Stimulated activated CD4-positive, alpha-beta T cell treated with anti-CD3 and anti-CD28 coated beads, Interleukin-15, amount 100 ng/mL, for 1 hour (primary cell): ENCODE measurements at places on chromosomes 2 and 18.

- no peak for DNase-seq
Measured at GRCh38 chr2:60555066-60555782, 1.8 kb upstream of the BCL11A start.

DNA sequence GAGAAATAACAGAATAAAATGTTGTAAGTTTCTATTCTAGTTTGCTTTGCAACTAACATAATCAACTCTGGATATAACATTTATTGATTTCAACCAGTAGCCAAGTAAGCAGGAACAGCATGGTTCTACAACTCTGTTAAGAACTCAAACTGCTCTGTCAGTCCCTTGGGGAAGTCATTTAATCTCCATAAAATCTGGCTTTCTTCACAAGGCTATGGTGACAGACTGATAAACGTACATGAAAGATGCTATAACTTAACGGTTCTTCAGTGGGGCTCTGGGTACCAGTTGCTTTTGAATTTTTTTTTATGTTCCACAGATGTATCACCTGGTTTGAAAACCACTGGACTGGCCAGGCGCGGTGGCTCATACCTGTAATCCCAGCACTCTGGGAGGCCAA, 10.3 kb downstream of the PSME4 start:
- no peak for DNase-seq

GRCh38 chr2:41194230-41194629, 742.3 kb upstream of the SLC8A1 start:
- no peak for DNase-seq

GRCh38 chr2:26570083-26570430, 71.1 kb downstream of the CIB4 start:
- DNase-seq: no peak

- DNase-seq: no peak
Measured at GRCh38 chr2:170436077-170436943, 258.4 kb downstream of the MYO3B start.

GRCh38 chr18:28269750-28270149, 92.8 kb upstream of the CDH2 start:
- no peak for DNase-seq

DNA sequence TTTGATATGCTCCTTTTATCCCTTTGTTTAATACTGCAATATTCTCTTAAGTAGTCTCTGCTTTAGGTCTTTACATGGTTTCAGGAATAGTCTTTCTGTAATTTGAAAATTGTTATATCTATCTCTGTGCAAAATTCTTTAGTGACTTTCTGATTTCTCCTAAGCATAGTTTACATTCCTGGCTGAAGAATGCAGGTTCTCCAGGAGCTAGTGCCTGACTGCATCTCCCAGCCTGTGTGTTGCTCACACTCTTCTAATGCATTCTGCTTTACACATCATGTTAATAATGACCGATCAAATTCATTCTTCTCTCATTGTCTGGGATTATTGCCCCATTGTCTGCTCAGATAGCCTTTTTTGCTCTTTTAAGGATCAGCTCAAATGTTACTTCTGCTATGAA, 1349.2 kb downstream of the DSC3 start:
- no peak for DNase-seq

DNA sequence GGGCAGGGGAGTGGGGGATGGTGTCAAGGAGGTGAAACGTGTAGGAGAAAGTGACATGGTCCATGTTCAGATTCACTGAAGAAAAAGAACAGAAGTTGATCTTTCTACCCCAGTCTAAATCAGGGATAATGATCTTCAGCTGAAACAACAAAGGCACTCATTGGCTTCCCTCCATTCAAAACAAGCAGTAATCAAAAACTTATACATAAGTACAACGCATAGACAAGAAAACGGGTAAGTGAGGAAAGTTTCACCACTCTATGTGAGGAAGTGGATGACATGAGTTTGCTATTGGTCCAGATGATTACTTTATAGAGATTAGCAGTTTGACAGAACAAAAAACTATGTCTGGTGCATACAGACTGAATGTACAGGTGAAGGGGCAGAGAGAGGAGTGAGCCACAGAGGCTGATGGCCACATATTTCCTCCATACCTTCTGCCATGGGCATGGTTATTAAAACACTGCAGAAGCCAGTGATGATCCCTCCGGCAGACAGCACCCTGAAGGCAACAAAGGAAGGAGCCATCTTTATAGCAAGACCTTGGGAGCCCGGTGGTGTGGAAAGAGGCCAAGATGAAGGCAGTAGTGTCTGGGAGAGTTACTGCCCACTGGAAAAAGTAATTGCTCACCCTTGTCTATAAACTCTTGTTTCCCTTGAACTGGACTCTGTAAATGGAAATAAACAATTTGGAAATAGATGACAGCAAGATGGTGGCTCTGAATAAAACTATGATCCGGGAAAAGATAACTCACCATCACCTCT, 57.7 kb downstream of the SLC25A12 start:
- no peak for DNase-seq

- DNase-seq: no peak
Measured at GRCh38 chr2:62038975-62039771, 133.7 kb downstream of the COMMD1 start.

DNA sequence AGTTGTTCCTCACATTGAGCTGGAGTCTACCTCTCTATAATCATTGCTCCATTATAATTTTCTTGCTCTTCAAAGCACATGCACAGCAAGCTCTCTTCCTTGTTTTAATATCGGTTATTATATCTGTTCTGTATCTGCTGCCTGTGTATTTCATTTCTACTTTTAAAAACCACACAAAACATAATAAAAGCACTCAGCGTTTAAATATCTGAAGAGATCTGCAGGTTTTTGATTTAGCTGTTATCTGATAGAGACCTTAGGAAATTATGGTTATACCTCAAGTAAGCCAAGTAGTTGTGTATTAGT, 49.0 kb downstream of the SERPINB7 start:
- no peak for DNase-seq

GRCh38 chr18:48006415-48007175, 76.1 kb upstream of the SMAD2 start:
- DNase-seq: no peak

GRCh38 chr2:215529271-215529670, 93.4 kb upstream of the FN1 start:
- no peak for DNase-seq

DNA sequence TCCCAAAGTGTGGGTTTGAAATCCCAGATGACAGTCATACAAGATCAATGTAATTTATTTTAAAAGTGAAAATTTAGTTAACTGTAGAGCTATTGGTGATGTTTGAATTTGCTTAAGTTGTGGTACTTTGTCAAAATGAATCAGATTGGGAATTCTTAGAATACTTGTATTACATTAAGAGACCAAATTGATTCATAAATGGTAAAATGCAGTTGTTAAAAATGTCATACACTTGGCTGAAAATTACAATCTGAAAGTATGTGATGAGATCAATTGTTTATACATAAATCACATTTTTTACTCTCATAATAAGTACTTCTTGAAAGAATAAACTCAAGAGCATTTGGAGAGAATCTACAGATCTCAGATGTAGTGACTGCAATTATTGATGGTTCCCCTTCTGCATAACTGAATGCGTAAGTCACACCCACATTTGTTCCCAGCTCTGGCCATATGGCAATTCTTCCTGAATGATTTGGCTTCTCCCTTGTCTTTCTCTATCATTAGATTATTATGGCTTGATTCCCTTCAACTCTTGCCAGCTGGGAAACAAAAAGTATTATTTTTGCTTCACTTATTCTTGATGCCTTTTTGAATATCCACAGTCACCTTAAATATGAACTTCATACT, 558.5 kb downstream of the CPS1 start:
- no peak for DNase-seq

DNA sequence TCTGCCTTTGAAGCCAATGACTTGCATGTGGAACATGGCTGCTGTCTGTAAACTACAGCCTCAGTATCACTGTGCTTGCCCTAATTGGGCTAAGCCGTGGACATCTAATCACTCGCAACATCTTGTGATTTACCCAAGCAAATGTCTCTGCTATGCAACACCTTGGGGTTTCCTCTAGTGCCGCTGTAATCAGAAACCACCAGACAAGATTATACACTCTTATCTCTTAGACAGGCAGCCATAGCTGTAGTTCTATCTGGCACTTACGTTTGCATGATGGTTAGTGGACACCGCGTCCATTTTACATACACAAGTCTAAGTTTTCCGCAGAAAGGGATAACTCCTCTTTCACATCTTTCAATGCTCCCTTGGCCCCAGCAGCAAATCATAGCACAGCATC, 204.3 kb upstream of the CCDC68 start:
- DNase-seq: no peak

DNA sequence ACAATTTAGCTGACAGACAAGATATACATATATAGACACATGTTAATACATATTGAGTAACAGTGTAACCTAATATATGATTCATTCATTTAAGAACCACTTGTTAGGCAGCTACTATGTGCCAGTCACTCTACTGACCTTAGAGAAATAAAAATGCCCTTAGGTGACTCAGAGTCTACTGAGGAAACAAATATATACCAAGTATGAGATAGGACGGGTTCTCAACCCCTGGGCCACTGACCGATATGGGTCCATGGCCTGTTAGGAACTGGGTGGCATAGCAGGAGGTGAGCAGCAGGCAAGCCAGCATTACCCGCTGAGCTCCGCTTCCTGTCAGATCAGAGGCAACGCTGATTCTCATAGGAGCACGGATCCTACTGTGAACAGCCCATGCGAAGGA, 14.8 kb downstream of the STRN start:
- no peak for DNase-seq

DNA sequence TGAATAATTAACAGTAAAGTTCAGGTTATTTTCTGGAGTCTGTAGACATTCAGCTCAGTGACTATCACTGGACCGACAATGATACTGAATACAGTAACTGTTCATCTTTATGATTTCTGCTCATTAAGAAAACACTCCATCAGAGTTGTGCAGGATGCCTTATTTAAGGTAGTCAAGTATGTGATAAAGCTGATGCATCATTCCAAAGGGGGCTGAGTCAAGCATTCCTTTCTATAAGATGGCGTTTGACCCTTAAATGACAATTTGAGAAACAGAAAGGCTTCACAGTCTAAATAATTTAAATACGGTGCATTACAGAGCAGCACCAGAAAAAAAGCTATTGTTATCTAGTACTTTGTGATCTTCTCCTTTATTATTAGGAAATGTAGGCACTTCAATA, 131.1 kb downstream of the CDH2 start:
- no peak for DNase-seq

DNA sequence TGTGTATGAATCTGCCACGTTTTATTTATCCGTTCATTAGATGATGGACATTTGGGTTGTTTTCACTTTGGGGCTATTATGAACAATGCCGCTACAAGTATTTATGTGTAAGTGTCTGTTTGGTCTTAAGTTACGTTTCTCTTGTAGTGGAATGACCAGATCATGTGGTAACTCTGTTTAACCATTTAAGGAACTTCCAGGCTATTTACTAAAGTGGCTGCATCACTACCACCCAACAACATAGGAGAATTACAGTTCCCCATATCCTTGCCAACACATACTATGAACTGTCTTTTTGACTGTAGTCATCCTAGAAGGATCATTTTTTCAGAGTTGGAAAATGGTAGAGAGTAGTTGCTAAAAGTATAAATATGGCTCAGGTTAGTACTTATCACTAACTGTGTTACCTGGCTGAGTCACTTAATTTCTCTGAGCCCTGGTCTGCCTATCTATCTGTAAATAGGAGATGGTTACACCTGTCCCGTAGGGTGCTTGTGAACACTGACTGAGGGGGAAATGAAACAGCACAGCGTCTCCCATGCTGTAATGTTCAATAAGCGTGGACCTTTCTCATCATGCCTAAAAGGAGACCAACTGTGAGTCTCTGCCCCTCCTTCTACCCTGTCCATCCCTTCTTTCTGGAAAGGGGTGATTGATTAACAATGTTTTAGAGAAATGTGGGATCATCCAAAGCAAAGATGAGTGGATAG, 103.1 kb downstream of the SH3RF3 start:
- no peak for DNase-seq

- DNase-seq: no peak
Measured at GRCh38 chr2:196725882-196726281, 73.6 kb downstream of the GTF3C3 start.

DNA sequence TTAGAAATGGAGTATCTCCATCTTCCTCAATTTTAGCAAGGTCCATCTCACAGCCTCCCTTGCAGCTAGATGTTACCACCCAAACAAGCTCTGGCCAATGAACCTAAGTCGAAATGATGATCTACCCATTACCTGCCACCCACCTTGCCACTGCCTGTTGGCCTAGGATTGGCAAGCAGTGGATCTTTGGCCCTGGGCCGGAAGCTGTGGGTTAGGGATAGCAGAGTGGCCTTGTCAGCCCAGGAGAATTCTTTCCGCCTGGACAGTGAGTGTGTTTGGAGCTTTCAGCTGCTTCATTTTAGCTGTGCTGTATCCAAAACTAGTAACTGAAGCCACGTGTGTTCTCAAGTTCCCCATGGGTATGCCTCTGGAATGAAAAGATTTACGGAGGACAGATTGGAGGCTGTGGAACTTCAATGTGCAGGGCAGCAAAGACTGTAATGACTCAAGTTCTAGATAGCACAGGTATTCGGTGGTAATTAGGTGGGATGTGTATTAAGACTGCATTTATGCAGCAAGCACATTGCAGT, 7.7 kb upstream of the PARD6G start:
- no peak for DNase-seq
